Activated CD4-positive, alpha-beta T cell treated with anti-CD3 and anti-CD28 coated beads, Interleukin-2, amount 50 U/mL, for 48 hours (primary cell): ENCODE measurements at places on chromosomes 7 and 10.
A peak's percentile ranks its signal among the peaks of the same experiment; 100 is the strongest.

DNA sequence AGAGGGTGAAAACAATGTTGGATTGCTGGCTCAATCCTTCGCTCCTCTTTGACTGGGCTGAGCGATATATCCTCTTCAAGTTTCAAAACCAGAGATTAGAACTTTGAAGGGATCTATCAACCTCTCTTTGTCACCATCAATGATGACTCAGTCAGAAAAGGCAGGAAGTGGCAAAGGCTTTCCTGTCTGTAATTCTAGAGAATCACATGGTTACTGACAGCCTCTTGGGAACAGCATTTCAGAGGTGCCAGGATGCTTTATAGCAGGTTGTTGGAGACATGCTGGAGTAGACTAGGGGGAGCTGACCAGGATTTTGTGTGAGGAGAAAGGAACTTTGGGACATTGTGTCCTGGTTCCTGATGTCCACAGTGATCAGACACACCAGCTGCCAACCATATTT, 81.3 kb downstream of the PRKCQ start:
- peak; percentile 33 for DNase-seq

GRCh38 chr7:77991656-77992055, 193.1 kb downstream of the PHTF2 start:
- no peak for DNase-seq

GRCh38 chr7:91630581-91631380, 249.7 kb downstream of the MTERF1 start:
- no peak for DNase-seq

GRCh38 chr10:86243651-86244155, 122.9 kb downstream of the GRID1 start:
- no peak for DNase-seq

GRCh38 chr7:107167483-107168232, 1.1 kb upstream of the HBP1 start:
- DNase-seq, result peak; percentile 72
